ENCODE measurements at places on chromosomes 7 and 10.

DNA sequence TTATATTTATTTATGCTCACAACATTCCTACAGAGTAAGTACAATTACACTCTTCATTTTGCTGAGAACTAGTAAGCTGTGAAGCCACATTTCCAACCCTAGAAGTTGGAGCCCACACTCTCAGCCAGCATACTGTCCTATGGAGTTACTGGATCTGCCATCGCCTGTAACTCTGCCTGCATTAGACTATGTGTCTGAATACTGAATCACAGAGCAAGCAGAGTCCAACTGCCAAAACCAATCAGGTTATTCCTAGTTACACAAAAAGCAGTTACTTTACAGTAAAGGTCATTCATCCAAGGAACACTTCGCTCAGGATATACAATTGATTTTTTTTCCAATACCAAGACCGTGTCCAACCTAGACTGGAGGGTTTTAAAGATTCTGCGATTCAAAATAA is 21.5 kb downstream of the CTAGE6 start:
- DNase-seq: no peak

GRCh38 chr10:11209830-11210181 is 192.1 kb downstream of the CELF2 start:
- no peak for DNase-seq

- no peak for DNase-seq
Observed at GRCh38 chr7:23679898-23680413, at the start of gene FAM221A. FAM221A (plus strand) TSS chr7:23680199; CDS start chr7:23680219, 20 bp downstream.

DNA sequence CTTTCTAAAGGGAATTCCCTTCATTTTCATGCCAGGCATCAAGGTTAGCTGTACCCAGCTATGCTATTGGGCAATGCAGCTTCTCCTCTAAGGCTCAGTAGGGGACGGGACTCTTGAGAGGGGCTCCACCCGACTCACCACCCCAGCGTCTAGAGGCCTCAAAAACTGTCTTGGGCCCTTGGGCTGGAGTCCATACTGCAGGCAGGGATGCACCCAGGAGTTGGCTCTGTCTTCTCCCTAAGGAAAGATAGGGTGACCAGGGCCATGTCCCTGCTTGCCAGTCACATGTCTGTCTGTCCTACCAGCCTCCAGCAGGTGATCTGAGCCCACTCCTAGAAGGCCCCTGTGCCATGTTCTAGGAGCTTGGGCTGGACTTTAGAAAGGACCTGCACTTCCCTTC is 1.2 kb downstream of the OPN4 start:
- no peak for DNase-seq

DNA sequence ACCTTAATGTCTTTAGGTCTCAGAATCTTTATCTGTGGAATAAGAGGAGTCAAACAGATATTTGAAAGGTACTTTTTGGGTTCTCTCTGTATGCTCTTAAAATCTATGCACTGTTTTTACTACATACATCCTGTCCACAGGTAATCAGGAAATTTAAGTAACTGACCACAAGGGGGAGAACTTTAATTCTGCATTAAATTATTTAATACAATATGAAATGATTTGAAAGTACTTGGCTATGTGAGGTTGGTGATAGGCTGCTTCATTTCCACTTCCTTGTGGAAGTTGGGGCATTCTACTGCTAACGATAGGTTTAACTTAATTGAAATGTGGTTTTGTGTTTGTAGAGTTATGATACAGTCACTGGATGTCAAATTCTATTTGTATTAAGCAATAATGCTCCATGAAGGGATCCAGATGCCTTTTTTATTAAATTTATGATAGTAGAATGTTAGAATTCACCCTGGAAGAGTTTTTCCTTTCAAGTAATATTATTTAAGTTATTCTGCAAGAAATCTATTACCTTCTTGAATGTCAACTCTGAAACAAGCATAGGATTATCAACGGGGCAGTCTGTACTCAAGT is 6.0 kb downstream of the TEX47 start:
- no peak for DNase-seq

DNA sequence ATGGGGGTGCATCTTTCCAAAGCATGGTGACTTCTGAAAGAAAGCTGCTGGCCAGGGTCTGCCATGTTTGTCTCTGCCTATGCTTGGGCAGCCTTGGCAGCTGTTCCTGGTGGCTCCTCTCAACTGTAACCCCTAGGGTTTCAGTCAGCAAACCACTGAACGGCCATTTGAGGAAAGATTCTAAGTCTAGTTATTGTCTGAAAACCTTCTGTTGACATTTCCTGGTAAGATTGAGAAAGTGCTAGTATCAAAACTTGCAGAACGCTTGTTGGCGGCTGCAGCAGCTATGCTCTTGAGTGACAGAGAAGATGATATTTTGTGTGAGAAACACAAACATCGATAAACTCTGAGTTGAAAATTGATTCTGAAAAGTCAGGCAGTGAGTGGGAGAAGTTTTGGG is 523.1 kb downstream of the LRMDA start:
- DNase-seq: no peak
